Spinal cord (tissue), 10 donors: ENCODE measurements at places on chromosomes 4 and X. TPM values are rescaled to one million over a fixed set of nuclear protein-coding genes. Genes with fewer than 3 reads are reported as not detected.
A peak's percentile ranks its signal among the peaks of the same experiment; 100 is the strongest.

DNA sequence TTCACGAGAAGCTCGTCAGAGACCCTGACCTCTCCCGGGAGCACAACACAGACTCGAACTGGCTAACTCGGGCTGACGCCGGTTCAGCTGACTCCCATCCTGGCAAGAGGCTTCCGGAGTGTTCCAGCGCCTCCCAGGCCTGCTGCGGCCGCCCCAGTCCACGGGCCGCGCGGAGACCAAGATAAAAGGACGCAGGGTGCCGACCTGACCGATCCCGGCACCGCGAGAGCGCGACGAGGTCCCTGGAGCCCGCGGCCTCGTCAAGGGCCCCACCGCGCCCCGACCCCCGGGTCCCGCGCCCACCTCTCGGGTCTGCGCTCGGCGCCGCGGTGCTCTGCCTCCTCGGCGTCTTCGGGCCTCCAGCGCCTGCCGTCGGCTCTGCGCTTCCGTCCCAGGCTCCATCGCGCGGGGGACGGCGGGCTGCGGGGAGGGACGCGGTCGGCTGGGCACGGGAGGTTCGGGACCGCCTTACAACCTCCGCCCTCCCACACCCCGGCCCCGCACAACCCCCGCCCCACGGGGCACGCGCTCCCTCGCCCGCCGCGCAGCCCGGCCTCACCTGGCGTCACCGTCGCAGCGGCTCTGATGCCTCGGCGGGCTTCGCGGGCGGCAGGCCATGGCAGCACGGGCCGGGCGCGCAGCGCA lies 426 bp downstream of the SLBP start:
- peaks cover 34% of the 10 kb centered on the region for H3K4me1 ChIP-seq
- no peaks in the 10 kb centered on the region for H3K27me3 ChIP-seq

Gene LUZP4
- total RNA-seq = not detected

Gene ETFDH
- 35.7 TPM for total RNA-seq

GRCh38 chr4:12421364-12421763 lies 992.7 kb upstream of the HS3ST1 start:
- no peak for DNase-seq
- H3K4me3 ChIP-seq = no peak overlapping the region
- H3K36me3 ChIP-seq = no peaks in the 10 kb centered on the region

DNA sequence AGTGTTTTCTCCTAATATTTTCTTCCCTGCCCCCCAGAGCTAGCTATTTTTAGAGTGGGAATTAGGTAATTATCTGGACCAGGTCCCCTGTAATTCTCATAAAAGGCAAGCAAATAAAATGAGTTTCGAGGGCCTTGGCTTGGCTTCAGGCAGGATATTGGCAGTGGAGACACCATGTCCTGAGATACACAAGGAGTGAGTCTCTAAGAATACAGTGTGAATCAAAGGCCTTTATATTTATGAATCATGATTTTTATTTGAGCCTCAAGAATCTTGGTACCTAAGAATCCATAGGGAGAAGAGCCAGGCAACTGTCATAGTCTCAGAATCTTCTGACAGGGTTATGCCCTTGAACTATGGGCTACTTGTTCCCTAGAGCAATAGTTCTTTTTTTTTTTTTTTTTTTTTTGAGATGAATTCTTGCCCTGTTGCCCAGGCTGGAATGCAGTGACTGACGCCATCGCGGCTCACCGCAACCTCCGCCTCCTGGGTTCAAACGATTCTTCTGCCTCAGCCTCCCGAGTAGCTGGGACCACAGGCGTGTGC lies 205.4 kb downstream of the LDB2 start:
- no peak for DNase-seq
- H3K27ac ChIP-seq = no peak overlapping the region
- H3K4me1 ChIP-seq = no peaks in the 10 kb centered on the region
- no peaks in the 10 kb centered on the region for H3K36me3 ChIP-seq

GRCh38 chr4:73451981-73452747 lies 16.1 kb downstream of the AFP start:
- DNase-seq = no peak
- H3K36me3 ChIP-seq = no peaks in the 10 kb centered on the region
- no peak overlapping the region for H3K4me3 ChIP-seq
- H3K4me1 ChIP-seq = no peaks in the 10 kb centered on the region
- no peak overlapping the region for H3K27ac ChIP-seq
- no peaks in the 10 kb centered on the region for H3K27me3 ChIP-seq

DNA sequence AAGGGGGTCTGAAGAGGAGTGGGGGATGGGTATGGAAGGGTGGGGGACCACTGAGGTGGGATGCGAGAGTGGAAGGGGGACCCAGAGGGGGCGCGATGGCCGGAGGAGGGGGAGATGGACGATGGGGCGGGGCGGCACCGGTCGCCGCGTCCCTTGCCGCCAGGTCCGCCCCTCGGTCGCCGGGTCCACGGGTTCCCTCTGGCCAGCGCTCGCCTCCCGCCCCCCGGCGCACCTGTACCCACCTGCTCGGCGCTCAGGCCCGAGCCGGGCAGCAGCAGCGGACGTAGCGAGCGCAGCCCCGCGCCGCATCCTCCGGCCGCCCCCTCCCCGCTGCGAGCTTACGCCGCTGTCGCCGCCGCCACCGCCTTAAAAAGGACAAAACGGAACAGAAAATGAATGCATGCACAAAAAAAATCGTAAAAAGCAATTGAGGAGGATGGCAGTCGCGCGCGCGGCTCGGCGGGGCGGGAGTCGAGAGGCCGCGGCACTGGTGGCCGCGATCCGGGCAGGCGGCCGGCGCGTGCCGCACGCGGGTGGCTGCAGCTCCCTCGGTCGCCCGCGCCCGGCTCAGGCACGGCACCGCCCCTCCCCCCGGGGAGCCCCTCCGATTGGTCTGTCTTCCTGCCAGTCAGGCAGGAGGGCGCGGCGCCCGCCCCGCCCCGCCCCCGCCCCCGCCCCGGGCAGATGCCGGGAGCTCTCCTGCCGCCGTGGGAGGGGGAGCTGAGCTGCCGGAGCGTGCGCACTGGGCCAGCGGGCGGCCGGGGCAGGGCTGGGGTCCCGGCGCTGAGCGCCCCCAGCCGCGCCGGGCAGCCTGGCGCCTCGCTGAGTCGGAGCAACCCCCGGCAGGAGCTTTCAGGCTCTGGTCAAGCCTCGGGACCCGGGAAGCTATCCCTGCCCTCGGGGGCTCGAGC lies at the start of gene JAKMIP1:
Gene JAKMIP1, minus strand, starts transcription at position 539 of the 911 bp plus-strand sequence. CDS start 87,699 bp downstream, outside the sequence.
- peak within 1 kb of the TSS; percentile 31 for H3K4me3 ChIP-seq
- peaks cover 2% of the 10 kb centered on the region for H3K36me3 ChIP-seq
- H3K27me3 ChIP-seq = peaks cover 26% of the 10 kb centered on the region

Gene PCDH19
- total RNA-seq = 31.2 TPM

DNA sequence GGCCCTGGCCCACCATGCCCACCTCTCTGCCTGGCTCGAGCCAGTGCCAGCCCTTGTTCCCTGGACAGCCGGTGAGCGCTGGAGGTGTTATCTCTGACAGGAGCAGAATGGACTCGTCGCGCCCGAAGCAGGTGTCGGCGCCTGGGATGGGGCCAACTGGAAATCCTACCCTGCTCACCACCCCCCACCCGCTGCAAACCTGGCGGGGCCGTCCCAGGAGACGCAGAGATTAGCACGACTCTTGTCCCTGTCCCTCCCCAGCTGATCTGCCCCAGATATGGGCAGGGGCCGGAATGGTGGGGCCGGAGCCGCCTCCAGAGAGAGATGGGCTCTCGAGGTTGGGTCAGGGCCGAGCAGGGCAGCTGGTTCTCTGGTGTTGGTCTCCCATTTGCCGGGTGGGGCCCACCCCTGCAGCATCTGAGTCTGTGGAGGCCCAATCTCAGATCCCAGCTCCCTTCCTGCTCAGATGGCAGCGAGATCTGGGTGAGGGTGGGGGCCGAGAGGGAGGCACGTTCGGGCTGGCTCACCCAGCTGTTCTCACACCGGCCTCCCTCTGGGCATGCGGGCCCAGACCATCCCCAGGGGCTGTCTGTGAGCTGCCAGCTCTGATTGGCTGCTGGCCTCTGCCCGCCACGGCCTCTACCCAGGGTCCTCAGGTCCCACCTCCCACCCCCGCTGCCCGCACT lies 20.1 kb upstream of the FGFR3 start:
- H3K27ac ChIP-seq = no peak overlapping the region
- H3K4me3 ChIP-seq = no peak overlapping the region
- peaks cover 10% of the 10 kb centered on the region for H3K27me3 ChIP-seq
- H3K4me1 ChIP-seq = peaks cover 99% of the 10 kb centered on the region

GRCh38 chr4:147481577-147482109 lies 746 bp downstream of the EDNRA start:
- no peaks in the 10 kb centered on the region for H3K36me3 ChIP-seq
- peak overlapping the region; percentile 79 for H3K27ac ChIP-seq
- DNase-seq = no peak
- H3K4me3 ChIP-seq = peak overlapping the region; percentile 49

GRCh38 chr4:152266831-152267480 lies 268.9 kb downstream of the FBXW7 start:
- no peaks in the 10 kb centered on the region for H3K4me1 ChIP-seq
- H3K36me3 ChIP-seq = no peaks in the 10 kb centered on the region
- no peaks in the 10 kb centered on the region for H3K27me3 ChIP-seq
- DNase-seq = no peak
- no peak overlapping the region for H3K4me3 ChIP-seq

Gene ZFP92
- total RNA-seq = 1.8 TPM
